ENCODE measurements at places on chromosomes 2 and 18.
A peak's percentile ranks its signal among the peaks of the same experiment; 100 is the strongest.

GRCh38 chr2:143960177-143960576, 559.7 kb downstream of the ZEB2 start:
- no peak for DNase-seq

- DNase-seq, result peak; percentile 87
These were observed 165.3 kb upstream of the SYT4 start for GRCh38 chr18:43442571-43442970.

DNA sequence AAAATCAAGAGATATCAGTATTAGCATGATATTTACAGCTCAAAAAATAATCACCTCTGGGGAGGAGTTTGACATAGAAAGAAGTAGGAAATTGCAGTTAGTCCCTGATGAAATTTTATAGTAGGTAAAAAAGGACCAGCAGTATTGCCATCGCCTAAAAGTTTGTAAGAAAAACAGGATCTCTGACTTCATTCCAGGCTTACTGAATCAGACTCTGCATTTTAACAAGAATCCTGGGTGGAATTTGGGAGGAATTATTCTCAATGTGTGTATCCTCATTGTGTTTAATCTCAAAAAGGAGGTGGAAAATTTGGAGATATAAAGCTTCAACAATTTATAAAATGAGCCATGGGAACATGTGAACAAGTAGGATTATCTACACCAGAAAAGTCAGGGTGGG, 31.2 kb upstream of the STAT1 start:
- DNase-seq, result no peak

- no peak for DNase-seq
These were observed 368.7 kb downstream of the CMPK2 start for GRCh38 chr2:6497048-6497447.

Data from NCI-H2171 treated with DMSO at 0.1 percent for 48 hours (cell line).